HTR-8/SVneo (cell line): ENCODE measurements at places on chromosomes 7 and 10.
A peak's percentile ranks its signal among the peaks of the same experiment; 100 is the strongest.

DNA sequence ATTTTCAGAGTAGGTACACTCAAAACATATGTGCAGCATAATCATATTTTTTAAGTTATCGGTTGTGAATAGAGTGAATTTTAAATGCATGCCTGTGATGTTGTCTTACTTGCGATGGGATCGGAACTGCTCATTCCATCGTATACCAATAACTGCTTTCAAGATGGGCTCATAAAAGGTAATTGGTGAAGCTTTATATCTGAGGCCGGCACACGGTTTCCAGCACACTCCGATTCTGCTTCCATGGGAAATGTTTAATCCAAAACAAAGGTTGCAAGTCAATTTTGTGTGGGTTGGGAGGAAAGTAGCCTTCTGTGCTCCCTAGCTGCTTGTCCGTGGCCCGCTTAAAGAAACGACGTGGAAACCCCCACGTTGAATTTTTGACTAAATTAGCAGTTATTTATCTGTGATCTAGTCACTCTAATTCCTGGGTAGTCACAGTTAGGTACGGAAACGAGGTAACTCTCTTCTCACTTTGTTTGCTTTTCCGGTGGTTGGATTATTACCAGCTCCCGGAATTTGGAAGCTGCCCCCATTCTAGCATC, 10.1 kb upstream of the CELF2 start:
- no peak for DNase-seq

DNA sequence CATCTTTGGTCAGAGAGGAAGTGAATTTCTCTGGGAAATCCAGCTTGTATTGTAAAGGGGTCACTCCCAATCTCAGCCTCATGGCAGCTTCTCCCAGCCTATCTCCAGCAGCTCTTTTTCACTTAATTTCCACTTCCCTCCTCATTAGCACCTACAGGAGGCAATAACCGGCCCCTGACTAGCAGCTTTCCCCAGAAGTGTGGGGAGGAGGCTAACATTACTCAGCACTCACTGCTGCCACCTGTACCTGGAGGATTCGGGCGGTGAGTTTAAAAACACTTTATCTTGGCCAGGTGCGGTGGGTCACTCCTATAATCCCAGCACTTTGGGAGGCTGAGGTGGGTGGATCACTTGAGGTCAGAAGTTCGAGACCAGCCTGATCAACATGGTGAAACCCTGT, 3.8 kb downstream of the NODAL start:
- DNase-seq: no peak

GRCh38 chr10:98994030-98994429, 241.6 kb downstream of the HPSE2 start:
- no peak for DNase-seq

GRCh38 chr10:66917104-66917503, 8.7 kb upstream of the LRRTM3 start:
- peak; percentile 27 for DNase-seq

DNA sequence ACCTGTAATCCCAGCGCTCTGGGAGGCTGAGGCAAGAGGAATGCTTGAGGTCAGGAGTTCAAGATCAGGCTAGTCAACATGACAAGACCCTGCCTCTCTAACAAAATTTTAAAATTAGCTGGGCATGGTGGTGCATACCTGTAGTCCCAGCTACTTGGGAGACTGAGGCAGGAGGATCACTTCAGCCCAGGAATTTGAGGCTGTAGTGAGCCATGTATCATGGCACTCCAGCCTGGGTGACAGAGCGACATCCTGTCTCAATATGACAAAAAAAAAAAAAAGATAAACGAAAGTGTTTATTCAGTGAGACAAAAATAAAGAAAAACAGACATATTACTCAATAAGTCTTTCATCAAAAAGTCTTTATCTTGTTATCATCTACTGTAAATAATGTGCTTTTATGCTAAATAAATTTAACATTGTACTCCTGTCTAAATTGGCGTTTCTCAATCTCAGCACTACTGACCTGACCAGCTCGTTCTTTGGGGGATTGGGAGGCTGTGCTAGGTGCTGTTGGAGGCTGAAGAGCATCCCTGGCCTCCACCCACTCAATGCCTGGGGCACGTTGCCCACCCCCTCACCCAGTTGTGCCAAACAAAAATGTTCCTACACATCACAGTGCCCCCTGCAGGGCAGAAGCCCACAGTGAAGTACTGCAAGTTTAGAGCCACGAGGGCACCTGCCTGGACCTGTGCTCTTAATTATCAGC, 57.7 kb downstream of the NCAPG2 start:
- no peak for DNase-seq

DNA sequence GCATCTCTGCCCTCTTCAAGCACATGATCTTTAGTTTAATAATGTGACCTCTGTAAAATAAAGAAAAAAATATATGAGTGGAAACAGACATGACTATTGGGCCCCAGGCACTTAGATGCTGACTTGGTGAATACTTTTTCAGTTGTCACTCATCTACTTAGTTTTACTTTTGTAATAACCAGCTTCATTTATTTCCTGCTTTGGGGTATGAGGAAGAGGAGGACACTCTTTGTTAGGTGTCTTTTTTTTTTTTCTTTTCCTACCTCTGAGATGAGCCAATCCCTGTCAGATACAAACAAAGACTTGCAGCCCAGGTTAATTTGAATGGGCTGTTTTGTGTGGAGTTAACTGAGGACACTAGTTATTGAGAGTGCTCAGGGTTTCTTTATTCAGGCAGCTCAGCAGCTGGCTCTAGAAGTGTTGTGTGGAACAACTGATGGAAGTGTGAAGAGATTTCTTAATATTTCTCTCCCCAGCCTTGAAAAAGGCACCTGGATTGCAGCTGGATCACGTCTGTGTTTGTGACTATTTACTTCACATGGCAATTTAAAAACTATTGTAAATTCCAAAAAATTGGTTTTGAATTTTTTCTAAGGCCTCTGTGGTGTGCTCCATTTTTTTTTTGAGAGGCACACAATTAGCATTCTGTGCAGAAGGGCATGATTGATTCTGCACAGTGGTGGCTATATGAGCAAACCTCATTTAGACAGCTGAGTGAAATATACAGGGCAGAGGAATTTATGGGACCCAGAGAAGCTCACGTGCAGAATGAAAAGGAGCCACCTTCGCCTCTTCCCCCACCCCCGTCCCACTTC, 333.8 kb downstream of the LRMDA start:
- DNase-seq: no peak

DNA sequence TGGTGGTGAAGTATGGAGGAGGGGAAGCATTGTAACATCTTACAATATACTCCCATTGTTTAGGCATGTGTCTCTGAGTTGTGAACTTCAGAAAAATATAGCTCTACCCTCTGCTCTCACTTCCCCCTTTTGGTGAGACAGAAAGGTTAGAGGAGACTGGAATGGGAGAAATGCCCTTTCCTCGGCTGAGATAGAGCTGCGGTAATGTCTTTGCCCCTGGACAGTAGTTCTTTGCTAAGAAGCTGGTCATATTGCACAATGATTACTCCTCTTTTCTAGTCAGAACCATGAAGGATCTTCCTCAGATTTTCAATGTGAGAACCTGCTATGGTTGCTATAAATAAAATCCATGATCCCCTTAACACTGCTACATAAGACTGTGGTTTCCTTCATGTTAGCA, 171.0 kb downstream of the SEM1 start:
- no peak for DNase-seq
